ENCODE measurements at places on chromosomes 11 and 22.

DNA sequence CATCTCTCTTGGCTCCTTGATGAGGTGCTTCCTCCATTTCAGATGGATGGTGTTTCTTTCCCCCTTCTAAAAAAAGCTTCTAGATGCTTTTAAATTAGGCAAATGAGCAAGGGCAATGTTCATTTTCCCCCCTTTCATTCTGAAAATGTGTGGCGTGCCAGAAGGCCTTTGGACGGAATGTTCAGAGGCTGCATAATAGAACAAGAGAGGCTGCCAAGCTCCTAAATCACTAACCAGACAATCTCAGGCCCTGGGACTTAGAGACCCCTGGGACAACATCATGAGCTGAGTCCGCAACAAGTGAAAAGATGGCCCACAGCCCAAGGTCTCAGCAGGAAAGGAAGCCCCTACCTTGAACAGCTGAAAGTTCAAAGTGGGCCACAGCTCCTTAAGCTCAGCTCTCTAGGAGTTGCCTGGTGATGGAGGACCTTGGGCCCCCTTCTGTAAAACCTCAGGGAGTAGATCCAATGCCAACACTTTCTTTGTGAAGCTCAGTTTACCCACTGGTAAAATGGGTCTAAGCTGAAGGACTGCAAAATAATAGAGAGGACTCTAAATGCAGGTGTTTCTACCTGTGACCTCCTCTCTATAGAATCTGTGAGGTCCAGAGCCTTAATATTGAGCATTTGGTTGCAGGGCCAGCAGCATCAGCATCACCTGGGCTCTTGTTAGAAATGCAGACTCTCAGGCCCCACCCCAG lies 144.0 kb downstream of the FBXO7 start:
- DNase-seq = no peak

DNA sequence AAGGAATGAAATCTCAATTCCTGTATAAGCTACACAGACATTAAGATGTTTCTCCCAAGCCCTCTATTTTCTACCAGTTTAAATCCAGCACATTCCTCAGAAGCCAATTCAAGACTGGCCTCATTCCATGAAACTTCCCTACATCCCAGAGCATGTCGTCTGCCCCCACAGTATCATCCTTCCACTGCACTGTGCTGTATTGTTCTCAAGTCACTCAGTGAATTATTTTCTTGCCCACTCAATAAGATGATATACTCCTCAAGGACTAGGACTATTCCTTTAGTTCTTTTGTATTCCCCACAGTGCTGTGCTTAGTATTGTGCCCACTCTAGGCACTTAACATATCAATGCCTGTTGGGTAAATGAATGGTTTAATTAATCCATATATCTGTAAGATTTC lies 203.1 kb upstream of the BLID start:
- DNase-seq = no peak

DNA sequence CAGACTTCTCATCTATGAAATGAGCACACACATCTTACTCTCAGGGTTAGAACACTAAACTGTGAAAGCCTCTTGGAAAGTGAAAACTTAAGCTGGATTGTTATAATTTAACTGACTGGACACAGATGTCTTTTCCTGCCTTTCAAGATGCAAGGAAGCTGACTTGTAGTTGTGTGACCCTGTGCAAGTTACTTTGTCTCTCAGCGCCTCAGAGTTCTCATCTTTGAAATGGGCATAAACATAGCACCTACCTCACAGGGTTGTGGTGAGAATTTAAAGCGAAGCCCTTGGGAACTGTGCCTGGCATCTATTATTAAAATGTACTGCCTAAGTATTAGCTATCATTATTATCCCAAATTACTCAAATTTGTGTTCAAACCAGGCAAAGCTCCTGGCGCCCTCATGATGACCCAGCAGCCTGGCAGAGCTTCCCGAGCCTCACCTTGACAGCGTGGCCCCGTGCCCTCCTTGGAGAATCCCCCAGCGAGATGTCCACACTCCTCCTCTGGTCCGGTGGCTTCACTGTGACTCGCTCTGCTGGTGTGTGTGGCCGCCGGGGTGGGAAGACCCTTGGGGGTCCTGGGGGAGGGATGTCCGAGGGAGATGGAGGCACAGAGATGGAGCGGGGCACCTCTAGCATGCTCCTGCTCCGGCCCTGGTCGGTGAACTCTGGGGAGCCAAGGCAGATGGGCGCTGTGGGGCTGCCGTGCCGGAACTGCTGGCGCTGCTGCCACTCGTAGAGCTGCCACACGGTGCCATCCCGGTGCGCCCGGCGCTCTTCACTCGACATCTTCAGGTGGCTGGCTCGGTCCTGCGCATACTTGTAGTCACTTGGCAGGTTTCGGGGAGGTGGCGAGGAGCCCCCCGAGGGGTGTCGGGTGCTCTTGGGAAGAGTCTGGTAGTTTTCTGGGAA lies 78.2 kb downstream of the C11orf58 start:
- peak; percentile 71 for DNase-seq

GRCh38 chr11:108027057-108027456 lies 18.4 kb downstream of the CUL5 start:
- DNase-seq = no peak

- DNase-seq = peak; percentile 37
Observed at GRCh38 chr11:9524001-9524400, 49.5 kb upstream of the WEE1 start.

GRCh38 chr11:1532606-1533341 lies 39.3 kb downstream of the DUSP8 start:
- DNase-seq = peak; percentile 71

- no peak for DNase-seq
Observed at GRCh38 chr11:43953521-43953920, 11.1 kb downstream of the C11orf96 start.

Data from osteoblast (primary cell).